Immature natural killer cell (primary cell): ENCODE measurements at places on chromosomes 13 and 19. TPM values are rescaled to one million over a fixed set of nuclear protein-coding genes. Genes with fewer than 3 reads are reported as not detected.

- no peak overlapping the region for H3K4me3 ChIP-seq
- H3K36me3 ChIP-seq, result peaks cover 16% of the 10 kb centered on the region
- H3K4me1 ChIP-seq, result peaks cover 5% of the 10 kb centered on the region
- no peak overlapping the region for H3K27ac ChIP-seq
- peaks cover 7% of the 10 kb centered on the region for H3K27me3 ChIP-seq
Measured at GRCh38 chr19:49987159-49987698, 26.3 kb upstream of the SIGLEC11 start.

DMPK gene
- 0.34 TPM for polyA plus RNA-seq

NKPD1 gene
- not detected for polyA plus RNA-seq

ZNF99 gene
- not detected for polyA plus RNA-seq

CEACAM19 gene
- polyA plus RNA-seq, result 0.22 TPM

RFX1 gene
- 0.66 TPM for polyA plus RNA-seq
